ENCODE measurements at places on chromosomes 2 and 18. TPM values are rescaled to one million over a fixed set of nuclear protein-coding genes. Genes with fewer than 3 reads are reported as not detected.
A peak's percentile ranks its signal among the peaks of the same experiment; 100 is the strongest.

The MYL1 gene
- total RNA-seq: not detected

The ANKRD30B gene
- not detected for total RNA-seq

The CNGA3 gene
- total RNA-seq: not detected

The NEB gene
- total RNA-seq: 5.1 TPM

The CCDC85A gene
- 30.4 TPM for total RNA-seq

The PLB1 gene
- 2.2 TPM for total RNA-seq

The CHN1 gene
- total RNA-seq: 9.4 TPM

GRCh38 chr2:129764376-129765325 lies 214.8 kb upstream of the RAB6C start:
- no peak overlapping the region for H3K4me3 ChIP-seq
- no peaks in the 10 kb centered on the region for H3K27me3 ChIP-seq
- H3K27ac ChIP-seq: no peak overlapping the region
- peaks cover 7% of the 10 kb centered on the region for H3K4me1 ChIP-seq
- DNase-seq: no peak

DNA sequence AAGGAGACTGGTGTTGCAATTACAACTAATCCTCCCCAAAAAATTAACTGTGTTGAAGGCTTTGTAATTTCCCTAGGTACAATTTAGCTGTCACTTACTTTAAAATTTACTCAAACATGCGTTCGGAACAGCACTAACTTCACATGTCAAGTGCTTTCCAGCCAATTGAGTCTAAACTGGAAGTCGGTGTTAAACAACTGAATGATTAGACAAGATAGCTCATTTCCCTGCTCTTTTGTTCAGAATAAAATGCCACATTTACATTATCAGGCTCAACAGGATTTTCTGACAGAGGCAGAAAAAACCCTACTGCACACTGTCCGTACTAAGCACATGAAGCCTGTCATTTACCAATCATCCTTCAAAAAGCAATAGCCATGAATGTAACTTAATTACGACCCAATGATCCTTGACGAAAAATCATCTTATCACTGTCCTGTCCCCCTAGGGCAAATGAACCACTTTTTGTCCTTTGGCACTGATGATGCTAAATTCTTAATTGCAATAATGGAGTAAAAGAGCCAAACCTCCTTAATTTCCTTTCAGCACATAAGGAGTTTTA lies 56.0 kb downstream of the LRPPRC start:
- no peak overlapping the region for H3K27ac ChIP-seq
- H3K36me3 ChIP-seq: peaks cover 7% of the 10 kb centered on the region
- no peaks in the 10 kb centered on the region for H3K4me1 ChIP-seq
- no peak for DNase-seq
- H3K27me3 ChIP-seq: no peaks in the 10 kb centered on the region
- H3K4me3 ChIP-seq: no peak overlapping the region

DNA sequence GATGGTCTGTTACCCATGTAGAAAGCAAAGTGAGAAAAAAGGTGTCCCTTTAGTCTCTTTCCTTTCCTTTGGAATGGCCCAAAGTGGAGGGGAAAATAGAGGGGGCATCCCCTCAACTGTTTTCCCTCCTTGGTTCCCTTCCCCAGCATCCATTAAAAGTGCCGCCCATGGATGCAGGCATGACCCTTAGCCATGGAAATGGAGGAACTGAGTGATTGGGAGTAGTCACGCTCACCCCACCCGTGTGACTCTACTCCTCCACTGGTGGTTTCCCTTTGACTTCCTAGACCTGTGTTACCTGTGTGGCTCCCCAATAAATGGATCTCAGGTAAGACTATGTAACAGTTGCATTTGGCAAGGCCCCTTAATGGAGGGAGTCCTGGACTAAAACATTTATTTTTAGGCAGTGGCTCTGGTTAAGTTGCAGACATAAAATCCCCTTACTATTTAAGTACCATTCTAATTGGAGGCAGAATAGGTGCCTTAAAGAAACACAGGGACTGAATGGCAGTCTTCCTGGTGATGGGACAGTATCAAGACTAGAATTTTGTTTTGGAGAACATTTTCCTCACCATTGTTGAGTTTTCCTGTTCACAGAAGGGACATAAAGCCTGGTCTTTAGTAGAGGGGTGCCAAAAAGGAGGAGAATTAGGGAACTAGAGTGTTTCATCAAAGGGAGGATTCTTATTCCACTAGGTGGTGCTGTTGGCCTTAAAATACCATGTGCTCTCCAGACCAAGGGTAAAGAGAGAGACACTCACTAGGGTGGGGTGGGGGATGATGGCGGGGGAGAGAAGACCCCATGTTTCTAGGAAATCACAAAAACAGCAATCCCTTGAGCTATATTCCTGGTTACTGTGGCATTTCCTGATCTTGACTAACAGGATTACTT lies 25.7 kb upstream of the PLA2R1 start:
- no peak overlapping the region for H3K27ac ChIP-seq
- H3K36me3 ChIP-seq: no peaks in the 10 kb centered on the region
- no peaks in the 10 kb centered on the region for H3K4me1 ChIP-seq
- no peak for DNase-seq
- H3K4me3 ChIP-seq: no peak overlapping the region

DNA sequence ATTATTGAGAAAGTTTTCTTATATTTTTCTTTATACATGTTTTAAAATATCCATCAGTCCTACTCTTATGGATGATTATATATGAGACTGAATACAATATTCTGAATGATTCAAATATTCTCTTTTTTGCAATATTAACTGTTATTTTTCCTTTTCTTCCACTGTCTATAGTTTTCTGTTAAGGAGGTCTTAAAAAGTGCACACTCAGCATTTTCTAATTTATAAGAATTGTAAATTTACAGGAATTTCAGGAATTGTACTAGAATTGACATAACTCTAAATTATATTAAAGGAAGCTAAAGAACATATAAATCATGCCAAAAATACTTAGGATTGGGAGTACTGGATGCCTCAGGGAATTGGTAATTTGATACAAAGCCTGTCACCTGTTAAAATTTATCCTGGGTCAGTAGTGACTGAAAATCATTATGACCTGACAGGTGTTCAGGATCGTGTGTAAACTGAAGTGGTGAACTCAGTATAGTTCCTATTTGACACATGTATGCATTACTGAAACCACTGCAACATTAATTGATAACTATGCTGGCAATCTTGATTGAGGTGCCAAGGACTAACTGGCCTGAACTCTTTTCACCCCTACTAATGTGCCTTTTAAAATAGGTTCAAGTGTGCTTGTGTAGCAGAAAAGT lies 30.4 kb downstream of the MSTN start:
- no peaks in the 10 kb centered on the region for H3K27me3 ChIP-seq
- no peaks in the 10 kb centered on the region for H3K4me1 ChIP-seq
- H3K4me3 ChIP-seq: no peak overlapping the region
- H3K27ac ChIP-seq: no peak overlapping the region
- DNase-seq: no peak
- H3K36me3 ChIP-seq: no peaks in the 10 kb centered on the region

DNA sequence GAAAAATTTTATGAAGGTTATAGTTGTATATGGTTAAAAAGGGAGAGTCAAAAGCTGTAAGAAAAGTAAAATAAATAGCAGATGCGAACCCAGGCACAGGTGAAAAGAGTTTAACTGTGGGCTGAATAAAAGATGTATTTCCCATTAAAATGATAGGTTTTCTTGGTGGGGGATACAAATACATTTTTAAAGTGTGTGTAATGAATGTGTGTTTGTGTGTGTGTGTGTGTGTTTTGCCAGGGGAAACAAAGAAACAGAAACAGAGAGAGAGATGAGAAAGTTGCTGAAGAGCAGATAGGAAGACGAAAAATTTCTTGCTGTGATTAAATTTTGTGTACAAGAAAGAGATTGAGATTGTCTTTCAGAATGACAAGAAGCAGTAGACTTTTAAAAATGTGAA lies 12.1 kb downstream of the TFPI start:
- H3K4me1 ChIP-seq: no peaks in the 10 kb centered on the region
- H3K36me3 ChIP-seq: no peaks in the 10 kb centered on the region
- DNase-seq: no peak
- H3K27me3 ChIP-seq: no peaks in the 10 kb centered on the region
- H3K27ac ChIP-seq: peak overlapping the region; percentile 65

GRCh38 chr18:6001867-6002266 lies 106.5 kb upstream of the TMEM200C start:
- H3K27me3 ChIP-seq: no peaks in the 10 kb centered on the region
- no peak overlapping the region for H3K4me3 ChIP-seq
- DNase-seq: no peak
- no peak overlapping the region for H3K27ac ChIP-seq
- H3K4me1 ChIP-seq: no peaks in the 10 kb centered on the region

GRCh38 chr2:225894236-225894980 lies 494.9 kb downstream of the NYAP2 start:
- peaks cover 13% of the 10 kb centered on the region for H3K4me1 ChIP-seq
- H3K36me3 ChIP-seq: no peaks in the 10 kb centered on the region
- H3K27ac ChIP-seq: no peak overlapping the region
- H3K4me3 ChIP-seq: no peak overlapping the region
- H3K27me3 ChIP-seq: no peaks in the 10 kb centered on the region

DNA sequence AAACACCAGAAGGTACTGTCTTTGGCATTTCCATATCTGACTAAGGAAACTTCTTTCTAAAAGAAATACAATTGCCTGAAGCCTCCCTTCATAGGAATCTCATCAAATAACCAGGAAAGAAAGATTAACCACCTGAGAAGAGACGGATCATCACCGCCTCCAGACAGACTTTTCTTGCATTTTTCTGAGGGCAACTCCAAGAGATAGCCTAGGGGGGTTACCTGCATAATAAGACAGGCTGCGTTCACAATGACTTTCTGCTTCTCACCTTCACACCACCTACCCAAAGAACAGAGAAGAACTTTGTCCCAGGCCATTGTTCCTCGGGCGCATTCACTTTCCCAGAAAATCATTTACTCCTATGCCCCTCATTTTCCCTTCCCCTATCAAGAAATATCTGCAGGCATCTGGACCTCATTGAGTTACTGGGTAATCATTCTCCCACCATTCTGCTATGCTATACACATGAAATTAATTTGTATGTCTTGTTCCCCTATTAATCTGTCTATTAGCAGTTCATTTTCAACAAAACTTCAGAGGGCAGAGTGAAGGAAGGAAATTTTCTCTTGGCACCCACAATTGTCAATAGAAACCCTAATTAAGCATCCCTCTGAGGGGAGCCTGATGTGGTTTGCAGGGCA lies 8.3 kb upstream of the POMC start:
- H3K4me3 ChIP-seq: no peak overlapping the region
- no peaks in the 10 kb centered on the region for H3K27me3 ChIP-seq
- no peak for DNase-seq

DNA sequence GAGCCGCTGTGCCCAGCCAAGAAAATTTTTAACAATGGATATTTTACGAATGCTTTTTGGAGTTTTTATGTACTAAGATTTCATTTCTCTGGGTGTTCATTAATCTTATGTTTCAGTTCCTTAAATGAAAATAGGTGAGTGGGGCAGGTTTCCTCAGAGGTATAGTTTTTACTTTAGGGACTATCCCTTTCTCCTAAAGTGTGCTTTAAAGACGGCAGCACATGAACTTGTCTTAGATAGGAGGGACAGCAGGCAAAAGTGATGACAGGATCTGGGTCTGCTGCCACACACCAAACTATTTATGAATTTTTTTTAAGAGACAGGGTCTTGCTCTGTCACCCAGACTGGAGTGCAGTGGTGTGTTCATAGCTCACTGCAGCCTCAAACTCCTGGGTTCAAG lies 8.0 kb upstream of the REL start:
- H3K27me3 ChIP-seq: no peaks in the 10 kb centered on the region
- H3K36me3 ChIP-seq: no peaks in the 10 kb centered on the region
- no peak for DNase-seq
- H3K4me3 ChIP-seq: no peak overlapping the region

- H3K4me3 ChIP-seq: no peak overlapping the region
- H3K27ac ChIP-seq: no peak overlapping the region
- H3K4me1 ChIP-seq: peaks cover 22% of the 10 kb centered on the region
- no peaks in the 10 kb centered on the region for H3K36me3 ChIP-seq
Measured at GRCh38 chr2:15732341-15733077, 140.8 kb downstream of the DDX1 start.

GRCh38 chr2:207792244-207792785 lies 22.6 kb upstream of the FZD5 start:
- peak; percentile 35 for DNase-seq
- H3K27me3 ChIP-seq: no peaks in the 10 kb centered on the region
- H3K4me1 ChIP-seq: peaks cover 21% of the 10 kb centered on the region
- no peaks in the 10 kb centered on the region for H3K36me3 ChIP-seq
- no peak overlapping the region for H3K4me3 ChIP-seq

DNA sequence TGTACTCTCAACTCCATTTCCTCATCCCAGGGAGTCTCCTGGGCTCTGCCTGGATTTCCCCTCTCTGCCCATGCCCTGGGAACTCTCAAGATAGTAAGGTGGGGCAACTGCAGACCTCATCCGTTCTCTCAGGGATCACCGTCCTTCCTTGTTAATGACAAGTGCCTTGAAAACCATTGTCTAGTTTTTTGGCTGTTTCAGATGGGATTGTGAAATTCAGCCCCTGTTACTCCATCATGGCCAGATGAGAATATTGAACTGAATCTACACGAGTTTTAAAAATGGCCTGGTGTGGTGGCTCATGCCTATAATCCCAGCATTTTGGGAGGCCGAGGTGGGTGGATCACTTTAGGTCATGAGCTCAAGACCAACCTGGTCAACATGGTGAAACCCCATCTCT lies 665 bp upstream of the HRH4 start:
- H3K36me3 ChIP-seq: no peaks in the 10 kb centered on the region
- no peaks in the 10 kb centered on the region for H3K27me3 ChIP-seq
- no peak for DNase-seq
- no peak overlapping the region for H3K4me3 ChIP-seq
- H3K27ac ChIP-seq: no peak overlapping the region

DNA sequence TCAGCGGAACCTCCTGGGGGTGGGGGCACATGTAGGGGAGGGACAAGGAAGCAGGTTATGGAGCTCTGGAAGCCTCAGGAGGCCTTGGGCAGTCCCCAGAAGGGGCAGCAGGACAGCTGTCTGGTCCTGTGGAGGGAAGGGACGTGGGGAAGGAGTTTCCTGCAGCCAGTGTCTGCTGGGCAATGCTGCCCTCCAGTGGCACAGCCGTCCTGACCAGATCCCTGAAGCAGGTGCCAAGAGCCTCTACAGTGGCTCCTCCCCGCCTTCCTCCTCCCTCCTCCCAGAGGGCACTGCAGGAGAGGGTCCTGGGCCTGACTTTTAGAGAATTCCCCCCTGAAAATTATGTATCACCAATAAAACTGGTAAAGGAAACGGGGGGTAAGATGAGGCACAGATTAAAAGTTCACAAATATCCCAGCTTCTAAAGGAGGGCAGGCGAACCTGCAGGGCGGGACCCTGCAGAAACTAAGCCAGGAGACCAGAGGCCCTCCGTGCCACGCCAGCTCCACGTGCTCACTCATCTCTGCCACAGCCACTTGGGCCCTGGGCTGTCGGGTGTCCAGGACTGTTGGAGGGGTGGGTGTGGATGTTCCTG lies 258.5 kb downstream of the TWIST2 start:
- no peak overlapping the region for H3K4me3 ChIP-seq
- H3K27me3 ChIP-seq: no peaks in the 10 kb centered on the region
- no peak overlapping the region for H3K27ac ChIP-seq
- peaks cover 21% of the 10 kb centered on the region for H3K36me3 ChIP-seq

GRCh38 chr18:10188971-10189810 lies 265.2 kb upstream of the APCDD1 start:
- H3K27ac ChIP-seq: no peak overlapping the region
- no peaks in the 10 kb centered on the region for H3K4me1 ChIP-seq
- no peaks in the 10 kb centered on the region for H3K27me3 ChIP-seq
- H3K4me3 ChIP-seq: no peak overlapping the region
